ENCODE measurements at places on chromosomes 4 and X. TPM values are rescaled to one million over a fixed set of nuclear protein-coding genes. Genes with fewer than 3 reads are reported as not detected.

Gene PHOX2B
- not detected for total RNA-seq

Gene PLAC8
- 0.28 TPM for total RNA-seq

Gene PDGFC
- 67.9 TPM for total RNA-seq

Gene GC
- total RNA-seq, result not detected

Gene AKAP4
- not detected for total RNA-seq
